Adipocyte (in vitro differentiated cells): ENCODE measurements at places on chromosomes 6 and 20.

DNA sequence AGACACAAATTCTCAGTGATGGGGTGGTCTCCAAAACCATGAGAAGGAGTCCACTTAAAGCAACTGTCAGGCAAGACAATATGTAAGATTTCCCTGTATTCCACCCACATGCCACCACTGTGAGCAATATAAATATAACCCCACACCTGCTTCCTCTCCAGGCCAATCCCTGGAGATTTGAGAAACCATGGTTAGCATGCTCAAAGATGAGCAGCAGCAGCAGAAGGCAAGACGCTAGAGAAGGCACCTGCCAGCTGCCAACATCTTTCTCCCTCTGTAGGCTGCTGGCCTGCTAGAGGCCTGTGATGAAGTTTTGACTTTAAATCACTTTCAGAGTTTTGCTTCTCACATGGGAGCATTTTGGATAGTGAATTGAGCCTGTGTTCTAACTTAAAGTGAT, 7.9 kb upstream of the SOD2 start:
- DNase-seq = peak; percentile 30

- DNase-seq = no peak
Observed at GRCh38 chr6:6919173-6919572, 188.6 kb upstream of the RREB1 start.

- no peak for DNase-seq
Observed at GRCh38 chr20:60565083-60565482, 606.9 kb downstream of the CDH26 start.

- DNase-seq = no peak
Observed at GRCh38 chr20:24866008-24866407, 83.1 kb upstream of the CST7 start.

- no peak for DNase-seq
Observed at GRCh38 chr20:22818636-22819035, 216.5 kb upstream of the SSTR4 start.

- peak; percentile 63 for DNase-seq
Observed at GRCh38 chr6:22071270-22072041, 225.4 kb downstream of the PRL start.

- DNase-seq = no peak
Observed at GRCh38 chr6:64255000-64255399, 619.4 kb downstream of the PHF3 start.

- no peak for DNase-seq
Observed at GRCh38 chr6:36201612-36202011, 5.1 kb downstream of the BRPF3 start.

- DNase-seq = no peak
Observed at GRCh38 chr6:110322151-110322873, 35.8 kb downstream of the METTL24 start.

GRCh38 chr6:106102034-106102433, 15.9 kb downstream of the PRDM1 start:
- no peak for DNase-seq

DNA sequence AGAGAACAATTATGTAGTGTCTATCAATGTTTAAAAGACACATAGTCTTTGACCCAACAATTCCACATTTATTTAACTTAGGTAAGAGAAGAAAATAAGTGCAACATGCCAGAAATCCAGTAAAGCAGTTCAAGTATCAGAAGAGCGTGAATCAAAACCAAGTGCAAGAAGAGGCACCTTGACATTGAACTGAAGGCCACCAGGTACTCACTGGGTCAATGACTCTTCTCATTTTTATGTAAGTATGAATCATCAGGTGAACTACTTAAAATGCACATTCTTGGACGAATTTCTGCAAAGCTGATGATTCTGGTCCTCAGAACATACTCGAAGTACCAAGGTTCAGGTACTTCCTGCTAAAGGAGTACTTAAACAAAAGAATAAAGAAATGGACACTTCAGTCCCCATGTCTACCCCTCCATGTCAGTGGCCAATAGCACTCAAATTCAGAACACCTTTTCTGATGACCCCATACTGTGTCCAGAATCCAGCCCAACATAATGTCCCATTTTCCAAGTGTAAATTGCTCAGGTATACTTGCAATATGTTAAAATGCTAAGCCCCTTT, 481.9 kb downstream of the GJA1 start:
- DNase-seq = no peak

DNA sequence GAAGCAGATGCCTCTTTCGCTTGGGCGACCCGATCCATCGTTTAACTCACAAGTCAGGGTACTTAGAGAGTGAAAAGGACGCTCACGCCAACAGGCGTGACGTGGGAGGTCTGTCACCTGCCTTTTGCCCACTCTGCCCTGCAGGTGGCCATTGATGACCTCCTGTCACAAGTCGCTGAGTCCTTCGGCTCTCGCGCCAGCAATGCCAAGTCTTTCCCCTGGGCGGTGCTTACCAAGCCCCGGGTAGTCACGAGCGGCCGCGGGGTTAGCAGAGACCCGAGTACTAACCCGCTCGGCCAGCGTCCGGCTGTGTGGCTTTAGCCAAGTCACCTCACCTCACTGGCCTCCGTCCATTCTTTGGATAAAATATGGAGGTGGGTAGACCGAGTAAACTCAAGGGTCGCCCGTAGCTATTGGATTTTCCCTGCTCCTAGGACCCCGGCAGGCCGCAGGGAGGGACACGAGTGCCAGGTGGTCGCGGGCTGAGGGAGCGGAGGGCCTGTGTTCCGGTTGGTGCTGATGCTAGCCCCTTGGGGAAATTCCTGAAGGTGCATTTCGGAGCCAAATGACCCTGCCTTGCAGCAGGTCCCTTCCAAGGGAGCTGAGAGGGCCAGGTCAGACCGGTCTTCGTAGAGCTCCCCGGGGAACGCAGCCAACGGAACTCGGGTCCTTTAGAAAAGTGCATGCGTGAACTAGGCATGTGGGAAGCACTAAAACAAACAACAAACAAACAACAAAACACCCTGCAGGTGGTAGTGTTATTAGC, 668 bp downstream of the PKIB start:
- peak; percentile 17 for DNase-seq

GRCh38 chr20:1786486-1786885, 108.7 kb upstream of the SIRPA start:
- DNase-seq = no peak

- DNase-seq = no peak
Observed at GRCh38 chr6:17998442-17998841, 11.0 kb upstream of the KIF13A start.

- DNase-seq = no peak
Observed at GRCh38 chr6:112342511-112342910, 4.6 kb upstream of the RFPL4B start.

DNA sequence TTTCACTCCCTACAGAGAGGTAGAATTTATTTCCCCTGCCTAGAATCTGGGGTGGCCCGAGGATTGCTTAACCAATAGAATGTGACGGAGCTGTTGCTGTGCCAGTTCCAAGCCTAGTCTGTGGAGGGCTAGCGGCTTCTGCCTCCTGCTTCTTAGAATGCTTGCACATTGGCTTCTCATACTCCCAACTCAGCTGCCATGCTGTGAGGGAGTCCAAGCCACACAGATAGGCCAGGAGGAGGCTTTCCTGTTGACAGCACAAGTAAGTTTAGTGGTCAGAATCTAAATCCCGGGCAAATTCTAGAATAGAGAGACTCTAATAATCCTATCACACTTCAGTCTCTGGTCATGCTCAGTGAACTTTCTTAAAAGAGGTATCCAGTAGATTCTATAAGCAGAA, 57.5 kb upstream of the SNRPB2 start:
- DNase-seq = no peak

- DNase-seq = no peak
Observed at GRCh38 chr6:44685213-44685612, 297.7 kb downstream of the CDC5L start.

GRCh38 chr6:106611030-106611429, 18.3 kb downstream of the RTN4IP1 start:
- DNase-seq = no peak

DNA sequence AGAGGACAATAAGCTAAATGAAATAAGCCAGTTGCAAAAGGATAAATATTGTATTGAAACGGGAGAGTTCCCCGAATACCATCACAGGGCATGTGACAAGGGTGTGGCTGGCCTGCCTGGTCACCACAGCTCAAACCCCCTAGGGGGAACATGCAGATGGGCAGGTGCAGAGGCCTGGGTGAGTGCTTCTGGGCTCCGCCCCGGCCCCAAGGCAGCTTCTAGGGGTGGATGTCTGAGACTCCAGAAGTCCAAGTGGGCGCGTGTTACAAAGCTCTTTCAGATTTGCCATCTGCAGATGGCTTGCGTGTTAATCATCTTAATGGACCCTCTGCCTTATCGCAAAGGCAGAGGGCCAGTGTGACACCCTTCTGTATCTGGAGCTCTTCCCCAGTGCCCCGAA, 559.2 kb upstream of the IMPG1 start:
- no peak for DNase-seq

DNA sequence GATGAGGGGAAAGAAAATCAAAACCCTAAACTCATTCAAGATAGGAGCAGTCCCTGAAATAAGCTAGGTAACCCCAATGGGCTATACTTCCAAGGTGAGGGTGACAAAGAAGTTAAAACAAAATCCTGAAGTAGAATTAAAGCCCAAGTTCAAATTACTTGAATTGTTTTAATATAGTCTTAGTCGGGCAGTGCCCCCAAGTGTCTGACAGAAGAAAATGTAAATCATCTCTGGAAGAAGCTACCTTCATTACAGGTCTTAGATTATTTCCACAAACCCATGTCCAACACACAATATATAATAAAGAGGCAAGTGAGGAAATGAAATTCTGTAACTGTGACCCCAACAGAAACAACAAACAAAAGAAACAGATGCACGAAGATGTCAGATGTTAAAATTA, 36.8 kb upstream of the L3MBTL3 start:
- DNase-seq = peak; percentile 30

GRCh38 chr20:53463101-53463972, 130.3 kb downstream of the ZNF217 start:
- no peak for DNase-seq

DNA sequence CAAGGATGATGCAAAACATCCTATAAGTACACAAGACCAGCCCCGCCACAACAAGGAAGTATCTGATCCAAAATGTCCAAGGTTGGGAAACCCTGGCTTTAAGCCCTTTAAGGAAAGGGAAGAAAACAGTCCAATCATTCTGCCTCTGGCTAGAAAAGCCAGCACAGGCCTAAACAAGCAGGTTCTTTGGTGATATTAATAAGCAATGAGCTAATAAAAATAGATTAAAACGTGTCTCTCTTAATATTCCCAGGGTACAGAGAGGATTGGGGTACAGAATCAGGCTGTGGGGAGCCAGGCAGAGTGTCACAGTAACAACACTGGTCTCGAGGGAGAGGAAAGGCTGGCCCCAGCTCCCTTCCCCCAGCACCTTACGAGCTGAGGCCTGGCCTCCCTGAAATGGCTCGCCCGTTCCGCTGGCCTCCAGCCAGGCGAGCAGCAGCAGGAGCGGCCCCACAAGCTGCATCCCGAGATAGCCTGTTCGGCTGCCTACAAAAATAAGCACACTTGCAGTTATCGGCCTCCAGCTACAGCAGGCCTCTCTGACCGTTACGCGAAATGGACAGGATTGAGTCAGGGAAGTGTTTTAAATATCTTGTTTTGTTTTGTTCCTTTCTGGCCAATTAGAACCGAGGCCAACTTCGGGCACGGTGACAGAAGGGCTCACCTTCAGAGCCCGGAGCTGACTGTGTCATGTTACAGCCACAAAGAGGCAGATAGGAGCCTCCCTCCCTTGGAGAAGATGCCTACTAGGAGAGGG, 4.0 kb upstream of the ZMYND8 start:
- DNase-seq = peak; percentile 81

DNA sequence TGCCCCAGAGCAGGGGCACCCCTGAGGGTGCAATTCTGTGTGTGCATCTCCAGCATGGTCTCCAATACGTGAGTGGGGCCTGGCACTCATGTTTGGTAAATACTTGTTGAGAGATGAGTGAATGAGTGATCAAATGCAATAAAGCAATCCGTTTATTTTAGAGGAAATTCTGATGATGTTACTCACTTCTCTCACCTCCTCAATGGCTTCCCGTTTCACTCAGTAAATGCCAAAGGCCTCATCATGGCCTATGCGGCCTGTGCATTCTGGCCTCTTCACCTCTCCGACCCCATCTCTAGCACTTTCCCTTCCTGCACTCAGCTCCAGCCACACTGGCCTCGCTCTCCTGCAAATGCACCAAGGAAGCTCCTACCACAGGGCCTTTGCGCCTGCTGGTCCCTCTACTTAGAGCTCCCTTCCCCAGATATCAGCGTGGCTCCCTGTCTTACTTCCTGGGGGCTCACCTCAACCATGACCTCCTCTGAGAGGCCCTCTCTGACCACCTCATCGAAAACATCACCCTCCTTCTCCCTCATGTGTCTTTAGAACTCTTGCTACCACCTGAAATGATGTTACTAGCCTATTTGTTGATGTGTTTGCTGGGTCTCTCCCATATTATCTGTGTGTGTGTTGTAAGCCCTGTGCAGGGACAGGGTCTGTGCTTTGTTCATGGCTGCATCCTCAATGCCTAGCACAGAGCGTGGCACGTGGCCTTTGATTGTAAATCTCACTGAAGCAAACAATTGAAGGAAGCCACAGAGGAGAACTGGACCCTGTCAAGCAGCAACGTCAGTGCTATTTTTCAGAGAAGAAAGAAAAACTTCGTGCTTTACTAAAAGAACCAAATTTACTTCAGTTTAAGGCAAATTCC, 42.6 kb downstream of the RAB44 start:
- no peak for DNase-seq
